ENCODE measurements at places on chromosomes 4 and X.
A peak's percentile ranks its signal among the peaks of the same experiment; 100 is the strongest.

- H3K27ac ChIP-seq: no peak overlapping the region
- H3K4me1 ChIP-seq: no peaks in the 10 kb centered on the region
- no peaks in the 10 kb centered on the region for H3K36me3 ChIP-seq
These were observed 81.4 kb downstream of the ARHGAP10 start for GRCh38 chr4:147813109-147813773.

- no peaks in the 10 kb centered on the region for H3K4me1 ChIP-seq
- DNase-seq: no peak
- no peak overlapping the region for H3K4me3 ChIP-seq
- H3K36me3 ChIP-seq: no peaks in the 10 kb centered on the region
- H3K27me3 ChIP-seq: no peaks in the 10 kb centered on the region
- no peak overlapping the region for H3K27ac ChIP-seq
These were observed 215.5 kb upstream of the VEGFC start for GRCh38 chr4:177008071-177008835.

DNA sequence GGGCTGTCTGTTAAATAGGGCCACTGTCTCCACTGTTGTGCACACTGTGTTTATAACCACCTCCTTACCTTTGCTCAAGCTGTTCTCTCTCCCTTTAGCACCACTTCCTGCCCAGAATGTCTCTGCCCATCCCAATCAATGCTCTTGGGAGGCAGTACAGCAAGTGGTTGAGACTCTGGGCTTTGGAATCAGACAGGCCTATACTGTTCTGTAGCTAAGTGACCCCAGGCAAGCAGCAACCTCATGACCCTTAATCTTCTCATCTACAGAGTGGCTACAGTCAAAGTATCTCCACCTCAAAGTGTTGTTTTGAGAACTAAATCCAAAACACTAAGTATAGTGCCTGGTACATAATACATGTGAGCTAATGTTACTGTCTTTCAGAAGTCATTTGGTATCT is 3.8 kb upstream of the TXK start:
- no peak overlapping the region for H3K4me3 ChIP-seq
- no peak for DNase-seq
- H3K27me3 ChIP-seq: no peaks in the 10 kb centered on the region
- H3K36me3 ChIP-seq: no peaks in the 10 kb centered on the region
- no peaks in the 10 kb centered on the region for H3K4me1 ChIP-seq

DNA sequence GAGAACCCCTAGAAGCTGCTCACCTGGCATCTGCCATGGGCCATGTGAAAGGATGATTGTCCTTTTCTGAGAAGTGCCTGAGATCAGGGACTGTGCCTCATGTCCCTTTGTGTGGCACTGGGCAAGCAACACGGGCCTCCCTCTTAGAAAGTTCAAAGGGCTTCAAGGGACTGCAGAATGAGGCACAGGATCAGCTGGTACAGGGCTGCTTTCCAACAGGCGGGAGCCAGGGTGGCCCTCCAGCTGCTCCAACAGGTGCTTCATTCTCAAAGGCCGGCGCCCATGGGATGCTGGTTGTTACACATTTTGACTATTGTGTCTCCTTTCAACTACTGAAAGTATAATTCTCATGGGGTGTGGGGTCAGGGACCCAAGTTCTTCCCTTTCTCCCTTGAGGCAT is 114.7 kb downstream of the ENPP6 start:
- H3K27ac ChIP-seq: no peak overlapping the region
- DNase-seq: no peak
- H3K36me3 ChIP-seq: no peaks in the 10 kb centered on the region
- H3K4me3 ChIP-seq: no peak overlapping the region
- H3K27me3 ChIP-seq: peaks cover 32% of the 10 kb centered on the region

DNA sequence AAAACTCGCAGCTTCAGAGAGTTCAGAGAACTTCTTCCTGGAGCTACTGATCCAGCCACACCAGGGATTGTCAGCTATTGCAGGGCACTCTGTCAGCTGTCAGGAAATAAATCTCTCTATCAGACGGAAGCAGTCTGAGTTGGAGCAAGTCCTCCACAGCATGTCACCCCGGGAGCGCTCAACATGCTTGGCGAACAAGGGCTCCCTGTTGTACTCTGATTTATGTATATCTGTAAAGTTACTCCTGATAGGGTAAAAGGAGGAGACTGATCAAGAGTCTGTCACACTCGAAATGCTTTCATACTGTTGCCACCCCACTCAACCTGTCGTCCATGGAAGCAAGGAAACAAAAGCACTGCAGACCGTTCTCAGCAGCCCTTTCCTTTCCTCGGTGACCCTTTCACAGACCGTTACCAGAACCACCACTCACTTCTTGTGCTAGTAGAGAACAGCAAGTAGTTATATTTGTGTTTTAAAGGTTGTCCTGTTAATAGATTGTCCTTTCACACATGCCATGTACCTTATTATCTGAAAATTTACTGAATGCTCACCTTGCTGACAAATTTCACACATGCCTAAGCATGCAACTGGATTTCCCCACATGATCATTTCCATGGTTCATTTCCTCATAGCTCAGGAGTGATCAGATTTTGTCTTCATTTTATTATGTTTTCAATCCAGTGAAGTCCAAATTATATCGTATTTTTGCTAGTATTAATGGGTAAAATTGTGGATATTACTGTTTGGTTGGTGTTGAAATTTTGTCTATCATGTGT is 2108.9 kb upstream of the TENM3 start:
- peak overlapping the region; percentile 27 for H3K4me3 ChIP-seq
- no peaks in the 10 kb centered on the region for H3K27me3 ChIP-seq
- H3K27ac ChIP-seq: no peak overlapping the region
- DNase-seq: no peak
- H3K4me1 ChIP-seq: peaks cover 2% of the 10 kb centered on the region
- no peaks in the 10 kb centered on the region for H3K36me3 ChIP-seq

- H3K4me1 ChIP-seq: no peaks in the 10 kb centered on the region
- DNase-seq: no peak
- H3K36me3 ChIP-seq: peaks cover 68% of the 10 kb centered on the region
- H3K4me3 ChIP-seq: no peak overlapping the region
These were observed 183.3 kb downstream of the DCLK2 start for GRCh38 chr4:150261571-150261970.

- H3K27ac ChIP-seq: peak overlapping the region; percentile 59
- H3K4me3 ChIP-seq: no peak overlapping the region
- H3K36me3 ChIP-seq: no peaks in the 10 kb centered on the region
- no peaks in the 10 kb centered on the region for H3K27me3 ChIP-seq
These were observed 331.1 kb downstream of the ADGRL3 start for GRCh38 chr4:61531188-61531587.

GRCh38 chr4:46254788-46255187 is 130.9 kb upstream of the GABRG1 start:
- no peaks in the 10 kb centered on the region for H3K27me3 ChIP-seq
- no peak overlapping the region for H3K4me3 ChIP-seq
- DNase-seq: no peak
- H3K27ac ChIP-seq: no peak overlapping the region
- H3K36me3 ChIP-seq: no peaks in the 10 kb centered on the region

DNA sequence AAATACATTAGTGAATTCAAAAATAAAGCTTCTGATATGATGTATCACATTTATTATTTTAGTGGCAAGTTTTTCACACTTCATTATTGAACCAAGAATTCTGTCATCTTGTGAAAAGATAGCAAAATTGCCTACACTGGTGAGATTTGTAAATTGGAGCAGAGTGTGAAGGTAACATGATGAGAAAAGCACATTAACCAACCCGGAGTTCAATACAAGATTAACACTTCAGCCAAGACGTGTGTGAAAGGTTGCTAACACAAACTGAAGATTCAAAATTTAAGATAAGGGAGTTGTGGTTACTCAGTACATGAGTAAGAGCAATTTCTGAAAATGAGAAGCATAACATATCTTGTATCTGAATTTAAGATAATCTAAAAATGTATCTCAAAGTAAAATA is 346.7 kb downstream of the PDHA2 start:
- H3K4me1 ChIP-seq: no peaks in the 10 kb centered on the region
- H3K27ac ChIP-seq: no peak overlapping the region
- no peak for DNase-seq
- H3K4me3 ChIP-seq: no peak overlapping the region

Data from neuronal stem cell (in vitro differentiated cells).